Activated CD4-positive, alpha-beta memory T cell treated with anti-CD3 and anti-CD28 coated beads, Interleukin-2, amount 10 ng/mL, durations not matched to agents 7 days and 5 days (primary cell): ENCODE measurements at places on chromosomes 12 and 14. TPM values are rescaled to one million over a fixed set of nuclear protein-coding genes. Genes with fewer than 3 reads are reported as not detected.

SPTB gene
- 0.08 TPM for total RNA-seq

DNA sequence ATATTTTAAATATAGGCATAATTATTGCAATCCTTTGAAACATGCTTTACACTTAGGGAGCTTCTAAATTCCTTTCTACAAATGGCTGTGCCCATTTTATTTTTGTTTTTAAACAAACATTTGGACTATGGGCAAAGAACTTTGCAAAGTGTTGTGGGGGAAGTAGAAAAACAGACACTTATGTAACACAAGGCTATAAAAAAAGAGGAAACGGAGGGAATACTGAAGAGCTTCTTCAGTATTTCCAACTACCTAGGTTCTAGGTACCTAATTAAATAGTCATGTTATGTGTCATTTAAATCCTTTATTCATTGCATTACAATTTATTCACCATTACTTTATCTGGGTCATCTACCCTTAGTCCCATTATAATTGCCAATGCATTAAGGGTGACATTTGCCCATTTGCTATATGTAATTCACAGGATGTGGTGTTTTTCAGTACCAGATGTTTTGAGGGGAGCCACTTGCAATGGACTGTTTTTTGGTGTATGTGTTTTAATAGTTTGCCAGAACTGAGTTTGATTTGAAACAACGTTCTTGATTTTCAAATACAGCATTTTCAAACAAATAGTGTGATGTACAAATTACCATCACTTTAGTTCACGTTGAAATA lies 1.5 kb upstream of the MSRB3 start:
- DNase-seq, result no peak

DNA sequence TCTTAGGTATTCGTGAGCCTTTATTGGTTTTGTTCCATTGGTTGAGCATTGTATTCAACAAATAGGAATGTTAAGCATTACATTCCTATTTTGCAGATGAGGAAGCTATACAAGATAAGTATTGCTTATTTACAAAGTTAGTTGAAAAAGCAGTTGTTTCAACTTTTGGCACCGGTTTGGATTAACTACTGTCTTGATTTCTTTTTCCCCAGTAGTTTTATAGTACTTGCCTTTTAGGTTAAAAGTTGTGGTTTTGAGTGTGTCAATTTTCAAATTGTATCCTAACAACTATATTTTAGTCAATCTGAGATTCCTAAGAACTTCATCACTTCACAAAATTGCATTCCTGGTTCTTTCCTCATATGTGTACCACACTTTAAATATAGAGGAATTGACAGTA lies 23.8 kb upstream of the MBIP start:
- DNase-seq, result no peak

MED13L gene
- 68.3 TPM for total RNA-seq

DNA sequence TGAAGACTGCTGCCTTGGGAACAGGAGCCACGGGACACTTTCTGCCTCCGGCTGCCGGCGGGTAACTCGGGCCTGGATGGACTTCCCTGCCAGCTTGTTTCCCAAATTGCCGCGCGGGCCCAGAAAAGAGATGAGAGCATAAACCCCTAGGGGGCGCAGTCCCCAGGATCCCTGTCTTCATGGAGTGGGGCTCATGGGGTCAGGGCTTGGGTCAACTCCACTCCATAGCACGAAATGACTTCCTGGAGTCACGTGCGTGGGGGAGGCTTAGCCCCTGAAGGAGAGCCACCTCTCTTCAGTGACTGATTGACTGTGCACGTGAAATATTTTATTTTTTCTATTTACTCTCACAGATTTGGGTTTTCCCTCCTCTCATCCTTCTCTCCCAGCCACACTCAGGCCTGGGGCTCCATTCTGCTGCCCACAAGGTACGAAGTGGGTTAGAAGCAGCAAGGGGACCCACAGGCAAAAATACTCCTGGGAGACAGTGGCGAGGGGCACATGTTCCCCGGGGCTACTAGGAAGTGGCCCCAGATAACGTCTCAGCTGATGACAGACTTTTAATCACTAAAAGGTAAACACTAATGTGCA lies 10.0 kb downstream of the PGF start:
- DNase-seq, result peak; percentile 33

DNA sequence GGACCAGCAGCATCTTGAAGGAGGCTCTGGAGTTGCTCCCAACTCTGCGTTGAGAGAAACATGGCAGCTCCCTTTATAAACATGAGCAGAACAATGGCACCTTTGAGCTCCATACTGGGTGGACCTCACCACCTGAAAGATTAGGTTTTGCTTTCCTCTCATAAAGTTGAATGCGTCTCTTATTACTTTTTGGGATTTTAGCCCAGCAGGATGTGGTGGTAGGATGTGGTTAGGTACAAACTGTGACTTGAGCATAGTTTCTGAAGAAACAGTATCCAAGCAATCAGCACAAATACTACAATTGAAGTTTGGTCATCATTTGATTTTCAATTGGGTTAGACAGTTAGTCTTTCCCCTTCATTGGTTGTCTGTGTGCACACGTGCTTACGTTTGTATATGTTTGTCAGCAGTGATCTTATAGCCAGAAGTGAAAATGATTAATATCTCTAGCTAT lies at the start of gene PRR4:
Gene PRR4 (minus strand): TSS at position 51 of the 454 bp plus-strand sequence. CDS start 38 bp downstream, at position 13.
- peak; percentile 60 for DNase-seq

FBLN5 gene
- 2.5 TPM for total RNA-seq

- no peak for DNase-seq
Measured at GRCh38 chr12:63206494-63206893, 55.5 kb upstream of the AVPR1A start.

PRIMA1 gene
- total RNA-seq, result not detected

GRCh38 chr12:102633981-102634605 lies 153.7 kb upstream of the IGF1 start:
- DNase-seq, result no peak

ABCD2 gene
- total RNA-seq, result 19.6 TPM

DNA sequence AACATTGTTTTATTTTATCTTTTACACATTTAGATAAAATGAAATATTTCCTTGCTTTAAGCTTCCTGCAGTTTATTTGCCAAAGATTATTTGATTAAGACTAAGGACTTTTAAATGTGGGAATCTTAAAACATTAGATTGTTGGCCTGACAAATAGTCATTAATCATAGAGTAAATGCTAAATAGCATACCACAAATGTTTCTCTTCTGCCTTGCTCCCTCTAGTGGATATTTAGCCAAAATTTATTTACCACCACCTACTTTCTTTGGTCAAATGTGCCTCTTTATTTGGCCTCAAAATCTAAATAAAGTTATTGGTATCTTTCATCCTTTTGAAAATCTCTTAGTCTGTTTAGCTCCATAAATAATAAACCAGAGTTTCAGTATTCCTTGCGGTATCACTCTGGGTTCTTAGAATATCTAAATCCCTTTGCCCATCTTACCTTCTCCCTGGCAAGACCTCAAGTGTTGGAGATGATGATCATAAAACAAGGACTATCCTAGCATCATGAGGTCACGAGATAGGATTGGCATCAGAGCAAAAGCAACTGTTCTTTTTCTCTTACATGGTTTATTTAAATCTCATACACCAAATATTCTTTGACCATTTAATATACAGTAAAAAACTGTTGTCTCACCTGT lies 150.6 kb upstream of the AEBP2 start:
- no peak for DNase-seq

GRCh38 chr14:48125654-48126053 lies 450.2 kb upstream of the MDGA2 start:
- no peak for DNase-seq

- DNase-seq, result no peak
Measured at GRCh38 chr14:104248203-104249055, 110.0 kb downstream of the KIF26A start.

GRCh38 chr12:25877446-25877845 lies 81.0 kb upstream of the RASSF8 start:
- no peak for DNase-seq
